NCI-H526 treated with DMSO at 0.1 percent for 48 hours (cell line): ENCODE measurements at places on chromosomes 12 and 14.

GRCh38 chr12:67331828-67332227 lies 62.7 kb downstream of the CAND1 start:
- no peak for DNase-seq

GRCh38 chr14:56147986-56148901 lies 30.0 kb downstream of the PELI2 start:
- DNase-seq, result no peak

- DNase-seq, result no peak
These were observed 163.0 kb upstream of the EEA1 start for GRCh38 chr12:93091886-93092648.

DNA sequence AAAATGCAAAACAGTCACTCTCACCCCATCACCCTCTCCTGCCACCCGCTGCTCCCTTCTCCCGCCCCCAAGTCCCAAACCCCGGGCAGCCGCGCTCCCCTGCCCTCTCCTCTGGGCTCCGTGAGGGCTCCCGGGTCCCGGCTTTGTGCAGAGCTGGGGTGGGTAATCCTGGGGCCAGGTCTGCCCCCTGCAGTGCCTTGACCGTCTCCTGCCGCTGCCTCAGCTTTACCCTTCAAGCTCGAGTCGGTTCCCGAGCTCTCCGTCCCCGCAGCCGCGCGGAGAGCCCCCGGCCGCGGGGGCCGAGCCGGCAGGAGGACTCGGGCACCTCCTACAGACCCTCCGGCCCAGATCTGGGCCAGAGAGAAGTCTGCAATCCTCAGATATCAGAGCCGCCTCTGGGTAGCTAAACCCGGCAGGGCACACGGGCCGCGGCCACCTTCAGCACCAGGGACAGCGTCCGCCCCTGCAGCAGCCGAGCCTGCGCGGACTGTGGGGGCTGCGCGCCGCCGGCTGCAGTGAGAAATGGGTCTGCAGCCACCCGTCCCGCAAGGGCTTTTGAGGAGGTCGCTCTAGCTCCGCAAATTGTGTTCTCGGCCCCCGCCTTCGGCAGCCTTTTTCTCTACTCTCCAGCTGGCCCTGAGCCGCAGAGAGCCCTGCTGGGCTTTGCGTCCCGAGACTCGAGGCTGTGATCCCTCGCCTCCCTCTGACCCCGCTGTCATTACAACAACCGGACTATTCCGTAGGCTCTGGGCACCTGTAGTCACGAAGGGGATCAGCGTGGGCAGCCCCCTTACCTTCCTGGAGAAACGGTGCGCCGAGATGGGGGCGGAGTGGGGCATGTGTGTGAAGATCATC lies 1.2 kb downstream of the PRMT8 start:
- peak; percentile 50 for DNase-seq

DNA sequence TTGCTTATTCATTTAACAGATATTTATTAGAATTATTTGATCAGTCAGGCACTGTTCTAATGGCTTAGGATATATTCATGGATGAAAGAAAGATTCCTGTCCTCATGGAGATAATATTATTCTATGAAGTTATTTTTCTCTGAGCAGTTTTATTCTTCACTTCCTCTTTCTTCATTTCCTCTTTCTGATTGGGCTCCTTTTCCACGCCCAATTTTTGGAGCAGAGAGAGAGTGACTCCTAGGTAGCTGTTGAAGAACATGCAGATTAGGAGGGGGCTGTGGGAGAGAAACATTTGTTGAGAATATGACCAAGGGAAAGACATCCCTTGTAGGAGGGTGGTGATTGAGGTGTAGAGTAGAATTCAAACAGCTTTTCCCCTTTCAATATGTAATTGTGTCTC lies 6.0 kb upstream of the YARS2 start:
- DNase-seq, result no peak

DNA sequence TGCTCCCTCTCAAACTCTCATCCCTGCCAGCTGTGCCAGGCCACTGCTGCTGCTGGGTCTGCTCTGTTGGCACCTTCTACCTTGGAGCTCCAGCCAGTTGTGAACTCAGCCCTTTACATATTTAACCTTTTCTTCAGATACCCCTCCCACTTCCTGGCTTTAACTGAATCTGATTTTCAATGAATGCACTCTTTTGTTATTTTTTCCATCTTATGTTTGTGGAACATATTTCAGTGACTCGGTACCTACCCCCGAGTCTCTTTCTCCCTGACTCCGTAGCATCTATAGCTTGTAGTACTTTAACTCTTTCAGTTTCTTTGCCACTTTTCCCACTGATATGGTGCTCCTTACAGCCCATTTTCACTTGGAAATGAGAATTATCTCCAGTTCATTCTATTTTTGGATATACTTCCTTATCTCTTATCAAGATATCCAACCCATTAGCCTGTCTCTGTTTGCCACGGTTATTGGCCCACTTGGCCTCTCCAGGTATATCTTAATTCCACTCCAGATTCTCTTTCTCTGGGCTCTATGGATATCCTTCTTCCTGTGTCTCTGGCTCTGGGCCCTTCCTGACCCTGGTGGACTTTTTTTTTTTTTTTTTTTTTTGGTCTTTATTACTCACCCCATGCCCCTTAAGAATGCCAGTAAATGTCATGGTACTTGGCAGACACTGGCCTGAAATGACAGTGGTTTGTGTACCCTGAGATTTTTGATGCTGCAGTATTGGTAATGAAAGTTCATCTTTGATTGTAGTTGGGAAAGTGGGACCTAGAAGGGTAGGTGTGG lies 62.7 kb downstream of the PELI2 start:
- no peak for DNase-seq

DNA sequence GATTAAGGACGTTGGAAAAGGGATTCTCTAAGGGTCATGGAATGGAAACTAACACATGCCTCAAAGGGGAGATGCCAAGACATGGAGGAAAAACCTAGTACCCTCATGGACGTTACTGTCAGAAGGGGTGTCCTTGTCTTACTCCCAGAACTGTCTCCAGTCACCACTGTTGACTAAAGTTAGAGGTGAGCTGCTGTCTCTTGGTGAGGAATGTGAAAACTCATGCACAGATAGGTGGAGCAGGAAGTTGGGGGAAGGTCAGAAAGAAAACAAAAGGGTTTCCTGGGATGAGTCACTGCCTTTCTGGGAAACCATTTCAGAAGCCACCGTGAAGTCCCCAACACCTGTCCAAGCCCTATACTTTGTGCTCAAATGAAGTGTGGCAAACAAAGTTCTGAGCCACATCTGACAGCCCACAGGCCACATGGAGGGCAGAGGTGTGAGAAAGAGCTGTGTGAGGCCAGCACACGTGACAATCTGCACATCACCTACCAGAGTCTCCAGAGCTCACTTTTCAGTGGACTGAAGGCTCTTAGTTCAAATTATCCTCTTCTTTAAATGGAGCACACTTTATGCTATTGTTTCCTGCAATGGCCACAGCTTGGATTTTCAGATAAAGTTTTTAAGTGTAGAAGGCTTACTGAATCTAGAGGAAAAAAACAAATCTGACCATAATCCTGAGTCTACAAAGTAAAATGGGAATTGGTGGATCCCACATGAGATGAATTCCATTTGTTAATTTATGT lies 92.9 kb upstream of the EGLN3 start:
- DNase-seq, result no peak

GRCh38 chr12:108017472-108018057 lies 111.5 kb upstream of the WSCD2 start:
- no peak for DNase-seq

DNA sequence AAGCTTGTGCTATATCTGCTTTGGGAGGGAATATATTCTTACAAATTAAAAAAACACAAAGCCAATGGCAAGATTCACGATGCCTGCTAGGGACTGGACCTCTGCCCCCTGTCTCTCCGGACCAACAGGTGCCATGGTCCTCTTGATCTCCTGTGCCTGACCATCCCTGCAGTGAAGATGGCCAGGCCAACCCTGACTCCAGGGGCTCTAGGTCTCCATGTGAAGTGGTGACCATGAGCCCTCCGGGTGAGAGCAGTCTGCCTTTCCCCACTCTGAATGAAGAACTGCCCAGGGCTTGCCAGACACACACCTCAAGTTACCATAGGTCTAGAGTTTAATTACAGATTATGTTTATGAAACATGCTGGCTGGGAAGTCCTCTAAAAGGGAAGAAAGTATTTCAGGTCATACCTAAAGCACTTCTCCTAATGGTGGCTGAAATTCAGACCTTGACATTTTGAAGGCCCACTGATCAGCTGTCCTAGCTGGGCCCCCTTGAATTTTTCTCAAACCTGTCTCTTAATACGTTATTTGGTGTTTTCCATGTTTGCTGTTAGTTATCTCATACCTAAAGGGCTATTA lies 1.4 kb downstream of the ARHGDIB start:
- no peak for DNase-seq

- DNase-seq, result no peak
These were observed 96.6 kb upstream of the E2F7 start for GRCh38 chr12:77161944-77162343.
